Activated CD4-positive, alpha-beta memory T cell treated with anti-CD3 and anti-CD28 coated beads for 36 hours (primary cell): ENCODE measurements at places on chromosomes 2 and 18. TPM values are rescaled to one million over a fixed set of nuclear protein-coding genes. Genes with fewer than 3 reads are reported as not detected.

GRCh38 chr2:119289642-119290041 is 66.0 kb downstream of the STEAP3 start:
- no peak for DNase-seq

- DNase-seq = no peak
Measured at GRCh38 chr2:157785866-157786662, 90.1 kb downstream of the ACVR1 start.

The PRSS56 gene
- total RNA-seq = not detected

The FEV gene
- not detected for total RNA-seq

- DNase-seq = no peak
Measured at GRCh38 chr18:61803393-61803792, 89.4 kb downstream of the RNF152 start.
